ENCODE measurements at places on chromosomes 16 and 17.

DNA sequence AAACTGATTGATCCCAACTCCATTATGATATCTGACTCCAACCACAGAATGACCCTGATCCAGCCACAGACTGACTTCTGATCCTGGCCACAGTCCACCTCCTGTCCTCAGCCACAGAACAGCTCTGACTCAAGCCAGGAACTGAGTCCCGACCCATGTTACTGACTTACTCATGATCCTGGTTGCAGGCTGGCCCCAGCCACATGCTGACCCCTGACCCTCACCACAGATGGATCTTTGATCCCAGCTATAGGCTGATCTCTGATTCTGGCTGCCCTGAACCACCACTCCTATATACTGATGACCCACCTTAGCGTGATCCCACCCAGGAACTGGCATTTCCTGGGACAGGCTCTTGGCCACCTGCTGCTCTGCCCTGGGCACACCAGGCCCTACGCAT, 32.2 kb upstream of the IL21R start:
- no peak for DNase-seq

- no peak for DNase-seq
Observed at GRCh38 chr17:40022497-40022896, 7.3 kb downstream of the CSF3 start.

DNA sequence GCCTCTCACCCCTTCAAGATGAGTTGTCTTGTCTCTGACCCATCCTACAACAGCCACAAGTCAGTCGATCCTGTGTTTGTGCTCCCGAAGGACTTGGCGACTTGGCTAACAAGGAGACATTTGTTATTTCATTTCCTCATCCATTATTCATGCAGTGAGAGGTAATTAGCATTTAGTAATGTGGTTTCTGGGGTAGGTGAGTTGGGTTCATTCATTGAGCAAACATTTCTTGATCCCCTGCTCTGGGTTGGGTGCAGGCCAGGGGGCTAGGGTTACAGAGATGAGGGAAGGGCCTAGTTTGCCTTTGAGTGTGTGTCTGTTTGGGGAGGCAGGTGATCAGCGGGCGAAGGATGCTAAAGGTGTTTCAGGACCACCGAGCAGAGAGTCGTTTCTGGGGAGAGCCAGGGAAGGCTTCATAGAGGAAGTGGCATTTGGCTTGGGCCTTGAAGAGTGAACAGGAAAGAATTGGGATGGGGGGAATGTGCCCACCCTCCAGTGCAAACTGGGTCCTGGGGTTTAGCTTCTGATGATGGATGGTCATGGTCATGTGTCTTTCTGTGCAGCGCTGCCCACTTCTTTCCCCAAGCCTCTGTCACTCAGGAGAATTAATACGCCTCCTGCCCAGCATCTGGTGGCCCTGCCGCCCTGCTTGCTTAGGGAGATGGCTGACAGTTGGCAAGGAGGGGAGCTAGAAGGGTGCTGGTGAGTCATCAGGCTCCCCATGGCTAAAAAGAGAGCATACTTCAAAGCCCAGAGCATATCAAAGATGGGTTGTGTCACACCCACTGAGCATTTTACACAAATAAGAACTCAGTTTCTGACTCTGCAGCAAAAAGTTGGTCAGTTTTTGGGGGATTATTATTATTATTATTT, 38.5 kb downstream of the MSI2 start:
- DNase-seq, result no peak

DNA sequence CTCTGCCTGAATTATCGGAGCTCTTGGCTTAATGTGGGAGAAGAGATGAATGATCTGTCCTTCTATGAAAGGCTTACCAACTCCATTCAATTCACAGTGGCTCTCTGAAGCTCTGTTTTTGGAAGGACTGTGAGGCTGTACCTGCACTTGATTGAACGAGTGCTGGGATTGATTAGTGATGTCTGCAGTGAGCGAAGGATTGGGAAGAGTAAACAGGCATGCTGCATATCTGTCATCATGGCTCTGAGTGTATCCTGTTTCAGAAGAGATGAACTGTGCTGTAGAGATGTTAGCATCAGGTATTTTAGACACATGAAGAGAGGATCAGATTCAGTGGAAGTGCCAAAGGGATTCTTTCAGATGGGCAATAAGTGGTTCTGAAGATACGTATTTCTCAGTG, 564.0 kb downstream of the MAF start:
- no peak for DNase-seq

GRCh38 chr17:39200070-39200879, at the start of gene RPL19:
TSS of gene RPL19 (plus strand) at chr17:39200283. CDS start at chr17:39200345, 62 bp downstream.
- peak; percentile 59 for DNase-seq

GRCh38 chr16:73299346-73299745, 251.4 kb upstream of the ZFHX3 start:
- DNase-seq, result no peak

GRCh38 chr17:31475378-31476162, 84.1 kb downstream of the RAB11FIP4 start:
- no peak for DNase-seq

GRCh38 chr17:74018115-74018514, 185.4 kb upstream of the RPL38 start:
- no peak for DNase-seq

GRCh38 chr17:4118015-4118743, 24.7 kb downstream of the ZZEF1 start:
- no peak for DNase-seq

DNA sequence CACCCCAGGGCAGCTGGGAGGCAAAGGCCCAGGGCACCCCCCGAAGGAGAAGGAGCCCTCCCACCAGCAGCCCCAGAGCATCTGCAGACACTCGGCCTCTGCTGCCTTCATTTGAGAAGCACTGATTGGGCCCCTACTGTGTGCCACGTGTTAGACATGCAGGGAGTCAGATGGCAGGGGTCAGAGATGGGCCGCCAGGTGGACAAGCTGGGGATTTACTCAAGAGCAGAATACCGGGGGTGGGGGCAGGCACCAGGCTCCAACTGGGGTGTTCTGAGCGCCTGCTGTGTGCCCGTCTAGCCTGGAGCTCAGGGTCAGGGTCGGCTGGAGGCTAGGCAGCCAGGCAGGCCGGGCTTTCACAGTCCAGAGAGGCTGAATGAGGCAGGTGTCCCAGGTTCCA, 18.7 kb downstream of the TPSG1 start:
- DNase-seq, result no peak

DNA sequence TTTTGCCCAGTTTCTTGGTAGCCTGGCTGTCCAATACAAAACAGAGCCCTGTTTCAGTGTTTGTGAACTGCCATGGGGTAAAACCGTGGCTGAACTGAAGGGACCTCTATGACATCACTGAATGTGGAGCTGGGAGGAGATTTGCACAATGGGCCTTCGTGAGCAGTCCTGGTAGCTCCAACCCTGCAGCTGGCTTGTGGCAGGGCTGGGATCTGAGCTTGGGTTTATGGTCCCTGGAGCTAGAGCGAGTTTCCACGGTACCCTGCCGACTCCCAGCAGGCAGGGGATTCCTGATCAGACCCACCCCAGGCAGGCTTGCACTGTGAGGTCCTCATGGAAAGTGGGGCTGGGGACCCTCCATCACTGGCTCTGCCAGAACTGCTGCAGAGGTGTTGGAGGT, 247.0 kb downstream of the GSG1L start:
- no peak for DNase-seq

DNA sequence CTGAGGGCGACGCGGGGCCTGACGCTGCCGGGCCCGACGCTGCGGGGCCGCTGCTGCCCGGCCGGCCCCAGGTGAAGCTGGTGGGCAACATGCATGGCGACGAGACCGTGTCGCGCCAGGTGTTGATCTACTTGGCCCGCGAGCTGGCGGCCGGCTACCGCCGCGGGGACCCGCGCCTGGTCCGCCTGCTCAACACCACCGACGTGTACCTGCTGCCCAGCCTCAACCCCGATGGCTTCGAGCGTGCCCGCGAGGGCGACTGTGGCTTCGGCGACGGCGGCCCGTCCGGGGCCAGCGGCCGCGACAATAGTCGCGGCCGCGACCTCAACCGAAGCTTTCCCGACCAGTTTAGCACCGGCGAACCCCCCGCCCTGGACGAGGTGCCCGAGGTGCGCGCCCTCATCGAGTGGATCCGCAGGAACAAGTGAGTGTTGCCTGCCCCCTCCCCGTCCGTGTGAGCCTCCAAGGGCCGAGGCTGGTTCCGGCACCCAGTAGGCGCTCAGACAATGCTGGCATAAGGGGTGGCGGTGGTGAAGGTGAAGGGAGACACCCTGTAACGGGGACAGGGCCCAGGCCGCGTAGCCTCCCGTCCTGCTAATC, 676 bp downstream of the CPD start:
- peak; percentile 18 for DNase-seq

GRCh38 chr16:60818465-60818864, 1217.8 kb downstream of the CDH8 start:
- no peak for DNase-seq

GRCh38 chr17:62098623-62099231, 33.6 kb upstream of the MED13 start:
- DNase-seq, result no peak

GRCh38 chr17:49000943-49001342, 3.8 kb downstream of the IGF2BP1 start:
- no peak for DNase-seq

DNA sequence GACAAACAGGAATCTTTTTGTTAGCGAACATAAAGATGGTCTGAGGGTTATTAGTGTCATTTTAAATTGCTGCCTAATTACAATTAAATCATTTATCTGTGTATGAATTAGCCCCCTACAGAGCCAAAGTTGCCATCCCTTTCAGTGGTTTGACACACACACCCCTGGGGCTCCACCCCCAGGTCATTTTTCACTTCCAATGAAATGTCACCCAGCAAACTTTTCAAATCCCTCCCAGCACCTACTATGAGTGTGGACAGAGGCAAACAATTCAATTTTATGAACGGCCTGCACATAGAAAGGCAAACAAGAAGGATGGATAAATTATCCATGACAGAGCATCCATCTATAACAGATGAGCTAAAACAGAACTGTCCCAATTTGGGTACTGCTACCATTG, 2.4 kb downstream of the MYH10 start:
- no peak for DNase-seq

DNA sequence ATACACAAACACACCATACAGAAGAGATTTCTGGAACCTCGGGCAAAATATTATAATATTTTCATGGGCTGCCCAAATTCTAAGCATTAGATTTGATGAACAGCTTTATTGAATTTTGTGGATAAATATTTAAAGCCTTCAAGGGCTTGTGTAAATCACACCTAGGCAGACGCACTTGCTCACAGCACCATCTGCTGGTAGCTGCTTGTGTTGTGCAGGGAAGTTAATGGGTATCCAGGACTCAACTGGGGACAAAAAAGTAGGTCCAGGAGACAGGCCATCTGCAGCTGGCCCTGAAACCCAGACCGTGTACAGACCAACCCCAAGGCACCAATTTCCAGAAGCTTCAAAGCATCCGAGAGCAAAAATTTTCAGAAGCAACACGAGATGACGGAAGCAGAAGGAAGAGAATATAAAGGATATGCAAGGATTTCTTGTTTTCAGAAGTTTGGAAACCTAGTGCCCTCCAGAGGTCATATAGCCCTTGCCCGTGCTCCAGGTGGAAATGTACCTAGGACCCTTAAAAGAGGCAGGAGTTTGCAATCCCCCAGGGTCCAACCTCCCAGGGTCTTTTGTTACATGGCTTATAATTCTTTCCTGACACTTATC, 140.0 kb downstream of the CHD9NB start:
- no peak for DNase-seq

DNA sequence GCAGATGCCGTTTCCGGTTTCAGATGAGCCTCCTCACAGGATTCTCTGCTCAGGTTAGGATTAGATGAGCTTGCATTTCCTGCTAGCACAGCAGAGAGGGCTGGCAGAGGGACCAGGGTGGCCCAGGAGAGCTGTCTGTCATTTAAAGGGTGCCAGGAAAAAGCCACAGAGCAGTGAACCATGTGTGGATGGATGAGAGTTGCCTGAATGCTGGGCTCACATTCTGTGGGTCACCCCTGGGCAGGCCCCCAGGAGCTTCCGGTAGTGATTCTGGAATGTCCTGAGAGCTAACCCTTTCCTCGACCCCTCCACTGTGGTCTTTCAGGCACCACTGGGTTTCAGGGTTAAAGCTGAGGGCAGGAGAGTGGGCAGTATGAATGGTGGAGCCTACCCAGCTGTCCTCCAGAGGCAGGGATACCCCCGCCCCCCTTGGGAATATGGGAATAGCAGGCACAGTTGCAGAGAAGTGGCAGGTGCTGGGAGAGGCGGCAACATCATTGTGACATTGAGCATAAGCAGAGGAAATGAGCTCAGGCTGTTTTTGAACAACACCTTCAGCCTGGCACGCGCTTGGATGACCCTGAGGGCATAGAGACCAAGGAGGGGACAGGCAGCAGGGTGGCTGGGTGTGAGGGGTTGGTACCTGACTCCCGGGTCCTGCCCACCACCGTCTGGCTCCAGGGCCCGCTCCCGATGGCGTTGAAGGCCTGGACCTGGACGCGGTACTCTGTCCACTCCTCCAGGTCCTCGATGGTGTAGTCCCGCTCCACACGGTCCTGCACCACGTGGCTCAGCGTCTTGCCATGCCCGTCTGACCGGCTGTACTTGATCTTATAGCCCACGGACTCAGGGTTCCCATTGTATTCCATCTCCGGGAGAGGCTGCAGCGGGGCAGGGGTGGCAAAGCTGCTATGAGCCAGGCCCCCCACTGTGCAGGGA, 83.0 kb upstream of the CDC42EP4 start:
- DNase-seq, result no peak

DNA sequence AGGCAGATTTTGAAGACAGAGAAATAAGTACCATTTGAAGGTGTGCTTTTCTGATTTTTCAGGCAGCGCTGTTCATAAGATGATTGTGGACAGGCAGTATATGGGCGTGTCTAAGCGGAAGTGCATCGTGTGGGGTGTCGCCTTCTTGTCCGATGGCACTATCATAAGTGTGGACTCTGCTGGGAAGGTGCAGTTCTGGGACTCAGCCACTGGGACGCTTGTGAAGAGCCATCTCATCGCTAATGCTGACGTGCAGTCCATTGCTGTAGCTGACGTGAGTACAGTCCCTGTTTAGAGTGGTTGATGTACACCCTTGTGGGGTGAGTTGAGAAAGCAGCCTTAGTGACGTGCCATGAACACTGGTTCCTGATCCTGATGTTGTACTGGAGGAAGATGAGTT, 10.7 kb downstream of the UTP4 start:
- DNase-seq, result no peak

GRCh38 chr17:28563475-28563874, 7.8 kb downstream of the PIGS start:
- no peak for DNase-seq

GRCh38 chr16:23152386-23153178, 3.3 kb upstream of the USP31 start:
- no peak for DNase-seq

DNA sequence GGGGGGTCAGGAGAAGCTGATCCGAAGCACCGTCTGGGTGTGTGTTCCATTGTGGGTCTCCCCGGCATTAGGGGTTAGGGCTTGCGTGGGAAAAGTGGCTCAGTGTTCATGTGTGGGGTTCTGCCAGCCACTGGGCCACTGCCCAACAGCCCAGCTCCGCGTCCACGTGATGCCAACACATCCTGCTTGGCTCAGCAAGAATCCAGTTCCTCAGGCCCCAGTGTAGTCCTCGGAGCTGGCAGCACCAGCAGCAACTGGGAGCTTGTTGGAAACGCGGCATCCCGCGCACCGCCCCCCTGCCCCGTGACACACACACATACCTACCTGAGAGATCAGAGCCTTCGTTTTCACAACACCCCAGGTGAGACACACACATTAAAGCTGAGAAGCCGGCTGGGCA, 18.9 kb downstream of the LGALS9 start:
- DNase-seq, result no peak
